Stimulated activated CD8-positive, alpha-beta memory T cell treated with anti-CD3 and anti-CD28 coated beads, Interleukin-12 subunit alpha, Interleukin-12 subunit beta, amount 100 ng/mL, for 1 hour (primary cell): ENCODE measurements at places on chromosomes 4 and X.
A peak's percentile ranks its signal among the peaks of the same experiment; 100 is the strongest.

DNA sequence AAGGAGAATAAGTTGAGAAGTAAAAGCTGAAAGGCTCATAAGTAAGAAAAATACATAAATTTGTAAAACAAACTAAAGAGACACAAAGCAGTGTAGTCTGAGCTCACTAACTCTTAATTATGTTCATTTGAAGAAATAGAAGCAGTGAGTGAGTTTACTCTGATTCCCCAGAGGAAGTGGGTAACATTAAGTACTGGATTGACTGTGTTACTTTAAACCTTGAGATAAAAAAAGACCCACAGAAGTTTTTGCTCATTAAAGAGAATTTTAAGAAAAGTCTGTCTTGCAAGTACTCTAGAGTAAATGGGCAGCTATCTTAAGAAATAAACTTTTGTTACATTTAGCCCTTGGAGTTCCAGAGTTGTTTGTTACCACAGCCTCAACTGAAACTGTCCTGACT lies 2466.9 kb downstream of the PCDH7 start:
- DNase-seq = no peak

DNA sequence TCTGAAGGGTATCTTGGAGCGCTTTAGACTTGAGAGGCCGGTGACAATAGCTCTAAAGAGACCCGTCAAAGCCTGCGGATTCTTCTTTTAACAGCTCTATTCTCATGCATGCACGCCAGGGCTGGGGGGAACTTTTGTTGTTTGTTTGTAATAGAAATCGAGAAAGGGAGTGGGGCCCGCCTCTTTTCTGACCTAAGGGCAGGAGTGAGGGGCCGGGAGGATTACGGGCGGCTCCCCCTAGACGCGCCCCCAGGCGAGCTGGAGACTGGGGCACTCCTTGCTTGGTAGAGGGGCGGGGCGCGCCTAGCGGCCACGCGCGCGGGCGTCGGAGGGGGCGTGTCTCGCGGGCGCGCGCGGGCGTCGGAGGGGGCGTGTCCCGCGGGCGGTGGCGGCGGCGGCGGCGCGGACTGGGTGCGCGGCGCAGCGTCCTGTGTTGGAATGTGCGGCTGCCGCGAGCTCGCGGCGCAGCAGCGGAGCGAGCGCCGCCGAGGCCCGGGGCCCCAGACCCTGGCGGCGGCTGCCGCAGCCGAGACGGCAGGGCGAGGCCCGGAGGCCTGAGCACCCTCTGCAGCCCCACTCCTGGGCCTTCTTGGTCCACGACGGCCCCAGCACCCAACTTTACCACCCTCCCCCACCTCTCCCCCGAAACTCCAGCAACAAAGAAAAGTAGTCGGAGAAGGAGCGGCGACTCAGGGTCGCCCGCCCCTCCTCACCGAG lies at the start of gene REST:
TSS of gene REST (plus strand) at position 412 of the 717 bp plus-strand sequence. CDS start 2,739 bp downstream, outside the sequence.
- DNase-seq = peak; percentile 69

DNA sequence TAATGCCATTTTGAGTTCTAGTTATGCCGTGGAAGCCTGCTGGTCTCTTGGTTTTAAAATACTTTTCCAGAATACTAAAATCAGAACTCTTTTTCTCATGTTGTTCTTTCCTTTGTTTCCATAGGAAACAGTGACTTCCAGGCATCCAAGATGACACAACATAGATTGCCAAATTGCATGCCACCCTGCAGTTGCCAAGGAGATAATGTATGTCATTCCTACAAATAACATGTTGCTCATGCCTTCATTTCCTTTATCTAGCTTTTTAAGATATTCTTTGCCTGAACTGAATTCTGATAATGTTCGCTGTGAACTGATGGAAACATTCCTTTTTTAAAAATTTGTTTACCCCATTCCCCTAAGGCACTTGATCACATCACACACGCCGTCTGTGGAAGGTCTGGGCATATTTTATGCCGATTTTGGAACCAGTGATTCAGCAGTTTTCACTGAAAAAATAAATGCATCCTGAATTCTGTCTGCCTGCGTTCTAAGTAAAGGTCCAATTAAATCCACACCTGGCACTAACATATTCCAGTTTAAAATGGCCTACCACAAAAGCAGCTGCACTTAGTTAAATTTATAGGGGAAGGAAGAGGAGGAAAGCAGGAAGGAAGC lies 38.0 kb upstream of the COX7B2 start:
- no peak for DNase-seq

DNA sequence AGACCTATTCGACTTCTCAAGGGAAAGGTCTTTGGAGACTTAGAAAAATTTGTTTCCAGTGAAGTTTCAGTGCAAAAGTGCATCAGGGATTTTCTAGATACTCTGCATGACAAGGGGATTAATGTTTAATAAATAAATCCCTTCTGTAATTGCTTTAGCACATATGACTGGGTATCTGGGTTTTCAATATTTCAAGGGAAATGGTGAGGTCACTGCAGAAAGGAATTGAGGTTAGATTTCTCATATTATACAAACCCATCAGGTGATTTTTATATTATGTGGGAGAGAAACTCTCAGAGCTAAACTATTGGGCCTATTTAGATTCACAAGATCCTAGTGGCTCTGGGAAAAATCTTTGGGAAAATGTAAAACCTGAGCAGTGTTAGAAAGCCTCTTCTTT lies 48.3 kb upstream of the SLC4A4 start:
- DNase-seq = no peak

GRCh38 chrX:23008431-23009099 lies 8.8 kb downstream of the DDX53 start:
- no peak for DNase-seq

- no peak for DNase-seq
Measured at GRCh38 chrX:68417651-68418050, 15.6 kb downstream of the OPHN1 start.

GRCh38 chr4:139184129-139184528 lies 7.1 kb upstream of the ELF2 start:
- no peak for DNase-seq

DNA sequence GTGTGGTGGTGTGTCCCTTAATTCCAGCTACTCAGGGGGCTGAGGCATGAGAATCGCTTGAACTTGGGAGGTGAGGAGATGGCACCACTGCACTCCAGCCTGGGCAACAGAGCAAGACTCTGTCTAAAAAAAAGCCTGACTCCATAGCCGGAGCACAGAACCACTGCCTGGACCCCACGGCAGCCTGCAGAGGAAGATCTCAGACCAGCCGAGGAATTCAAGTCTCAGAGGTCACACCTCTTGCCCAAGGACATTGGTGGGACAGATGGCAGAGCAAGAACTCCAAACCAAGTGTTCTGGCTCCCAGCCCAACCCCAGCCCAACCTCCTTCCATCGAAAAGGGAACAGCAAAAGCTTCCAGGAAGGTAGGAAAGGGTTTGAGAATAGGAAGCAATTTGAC lies 70.8 kb downstream of the SMIM20 start:
- no peak for DNase-seq

GRCh38 chrX:83759872-83760271 lies 101.1 kb upstream of the CYLC1 start:
- DNase-seq = no peak

- no peak for DNase-seq
Measured at GRCh38 chr4:71217688-71218087, 121.1 kb upstream of the SLC4A4 start.

DNA sequence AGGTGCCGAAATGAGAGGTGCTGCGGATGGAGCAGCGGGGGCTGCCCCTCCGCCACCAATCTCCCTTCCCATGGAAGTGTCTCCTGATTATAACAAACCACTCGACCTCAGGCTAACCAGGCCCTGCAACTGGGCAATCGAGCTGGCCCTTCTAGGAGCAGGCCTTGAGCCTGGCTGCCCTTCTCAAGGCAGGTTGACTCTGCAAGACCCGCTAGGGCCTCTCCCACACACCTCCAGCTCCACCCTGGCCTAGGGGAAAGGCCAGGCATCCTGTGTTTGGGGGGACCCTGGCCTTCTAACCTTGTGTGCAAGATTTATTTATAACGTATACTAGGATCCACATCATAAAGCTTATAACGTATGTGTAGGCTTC lies 3.7 kb upstream of the BCOR start:
- no peak for DNase-seq

GRCh38 chr4:139503622-139504166 lies 49.8 kb downstream of the RAB33B start:
- DNase-seq = no peak

GRCh38 chr4:150938417-150938816 lies 76.7 kb downstream of the LRBA start:
- no peak for DNase-seq

DNA sequence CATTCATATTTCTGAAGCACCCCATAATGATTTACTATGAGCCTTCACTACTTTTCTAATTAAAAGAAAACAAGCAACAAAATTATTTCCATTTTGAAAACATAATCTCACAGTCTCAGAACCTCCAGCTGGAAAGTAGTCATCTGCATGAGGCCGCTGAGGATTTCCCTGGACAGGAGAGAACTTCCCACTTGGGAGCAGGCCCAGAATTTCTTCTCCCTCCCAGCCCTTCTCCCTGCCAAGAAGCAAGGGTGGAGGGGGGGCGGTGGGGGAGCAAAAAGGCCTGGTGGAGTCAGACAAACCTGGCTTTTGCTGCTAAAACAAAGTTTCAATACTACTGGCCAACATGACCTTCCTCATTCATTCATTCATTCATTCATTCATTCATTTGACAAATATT lies 167.3 kb downstream of the PJA1 start:
- no peak for DNase-seq
